ENCODE measurements at places on chromosomes 4 and X. TPM values are rescaled to one million over a fixed set of nuclear protein-coding genes. Genes with fewer than 3 reads are reported as not detected.

GRCh38 chr4:122747883-122748282 lies 15.4 kb downstream of the BBS12 start:
- H3K27me3 ChIP-seq: peaks cover 20% of the 10 kb centered on the region
- DNase-seq: no peak

GRCh38 chrX:116232833-116233232 lies 62.3 kb downstream of the AGTR2 start:
- H3K4me1 ChIP-seq: no peaks in the 10 kb centered on the region
- no peak overlapping the region for H3K27ac ChIP-seq
- H3K36me3 ChIP-seq: no peaks in the 10 kb centered on the region
- H3K4me3 ChIP-seq: no peak overlapping the region
- H3K27me3 ChIP-seq: no peaks in the 10 kb centered on the region
- no peak for DNase-seq

- no peak for DNase-seq
- H3K36me3 ChIP-seq: no peaks in the 10 kb centered on the region
- no peak overlapping the region for H3K27ac ChIP-seq
- no peaks in the 10 kb centered on the region for H3K4me1 ChIP-seq
Measured at GRCh38 chr4:813900-814299, 12.0 kb downstream of the CPLX1 start.

DNA sequence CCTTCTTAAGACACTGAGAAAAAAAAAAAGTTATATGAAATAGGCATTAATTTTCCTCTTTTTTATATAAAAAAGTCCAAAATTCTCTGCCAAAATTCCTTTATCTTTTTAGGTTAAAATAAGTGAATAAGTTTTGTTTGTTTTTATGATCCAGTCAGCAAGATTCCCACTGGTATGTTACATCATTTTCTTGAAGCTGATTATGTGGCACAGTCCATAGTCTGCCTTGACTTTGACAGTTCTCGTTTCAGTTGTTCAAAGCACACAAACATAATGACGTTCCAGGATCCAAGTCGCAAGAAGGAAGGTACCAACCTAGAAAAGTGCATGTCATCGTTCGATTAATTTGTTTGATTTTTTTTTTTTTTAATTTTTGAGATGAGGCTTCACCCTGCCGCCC lies 9.1 kb downstream of the UCP1 start:
- DNase-seq: no peak
- no peaks in the 10 kb centered on the region for H3K36me3 ChIP-seq
- peaks cover 38% of the 10 kb centered on the region for H3K27me3 ChIP-seq
- H3K4me3 ChIP-seq: no peak overlapping the region

DNA sequence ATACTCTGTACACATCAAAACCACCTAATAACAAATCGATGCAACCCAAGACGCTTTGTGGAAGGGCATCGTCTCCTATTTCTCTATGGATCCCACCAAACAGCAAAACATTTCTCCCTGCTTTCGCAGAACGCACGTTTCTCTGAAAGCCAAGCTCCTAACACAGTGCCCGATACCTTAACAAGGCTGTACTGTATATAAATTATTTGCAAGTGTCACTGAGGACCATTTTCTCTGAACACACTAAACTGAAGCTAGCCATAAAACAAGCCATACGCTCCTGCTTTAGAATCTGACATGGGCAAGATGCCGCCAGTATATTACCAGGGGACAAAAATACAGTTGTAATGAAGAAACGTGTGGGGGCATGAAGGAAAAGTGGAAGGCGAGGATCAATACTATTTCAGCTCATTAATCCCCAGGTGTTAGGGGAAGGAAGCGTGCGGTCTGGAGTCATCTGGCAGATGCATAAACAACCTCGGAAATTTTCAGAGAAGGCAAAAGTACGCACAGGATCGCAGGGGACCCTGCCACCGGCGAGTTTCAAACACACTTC lies 703 bp downstream of the KCNIP4 start:
- H3K36me3 ChIP-seq: no peaks in the 10 kb centered on the region
- H3K4me3 ChIP-seq: no peak overlapping the region
- peaks cover 3% of the 10 kb centered on the region for H3K4me1 ChIP-seq
- DNase-seq: no peak

- no peak overlapping the region for H3K4me3 ChIP-seq
- no peaks in the 10 kb centered on the region for H3K36me3 ChIP-seq
- DNase-seq: no peak
- H3K4me1 ChIP-seq: no peaks in the 10 kb centered on the region
- H3K27ac ChIP-seq: no peak overlapping the region
Measured at GRCh38 chr4:71635139-71635748, 148.6 kb downstream of the GC start.

SPANXN4 gene
- not detected for total RNA-seq

DNA sequence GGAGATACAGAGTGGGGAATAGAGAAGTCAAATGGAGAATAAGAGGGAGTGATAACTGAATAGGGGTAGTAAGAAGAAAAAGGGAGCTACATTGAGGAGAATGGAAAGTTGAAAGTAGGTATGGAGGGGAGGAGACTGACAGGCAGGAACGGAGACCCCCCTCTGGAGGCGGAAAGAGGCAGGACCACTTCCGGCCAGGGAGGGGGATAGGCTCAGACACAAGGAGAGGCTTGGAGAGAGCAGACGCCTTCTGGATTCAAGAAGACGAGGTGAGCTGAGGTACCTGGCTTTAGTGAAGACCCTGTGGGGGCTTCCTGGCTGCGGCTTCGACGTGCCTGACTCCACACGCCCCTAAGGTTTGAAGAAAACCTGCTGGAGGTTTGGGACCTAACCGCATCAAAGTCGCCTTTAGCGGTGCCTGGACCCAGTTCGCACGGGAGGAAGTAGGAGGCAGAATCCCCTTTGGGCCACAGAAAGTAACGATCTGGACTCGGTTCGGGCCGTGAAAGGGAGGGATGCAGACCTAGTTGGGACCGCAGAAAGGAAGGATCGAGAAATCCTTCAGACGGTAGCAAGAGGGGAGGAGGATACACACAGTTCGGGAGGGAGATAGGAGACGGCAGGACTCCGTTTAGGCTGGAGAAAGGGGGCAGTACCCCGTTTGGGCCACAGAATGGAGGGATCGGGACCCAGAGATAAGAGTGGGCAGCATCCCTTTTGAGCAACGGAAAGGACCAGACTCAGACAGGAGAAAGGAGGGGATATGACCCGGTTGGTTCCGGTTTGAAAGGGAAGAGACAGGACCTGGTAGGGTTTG lies at the start of gene TRO:
Gene TRO (plus strand): TSS at position 215 of the 817 bp plus-strand sequence. CDS start 1,423 bp downstream, outside the sequence.
- H3K27me3 ChIP-seq: peaks cover 8% of the 10 kb centered on the region
- no peaks in the 10 kb centered on the region for H3K36me3 ChIP-seq

DNA sequence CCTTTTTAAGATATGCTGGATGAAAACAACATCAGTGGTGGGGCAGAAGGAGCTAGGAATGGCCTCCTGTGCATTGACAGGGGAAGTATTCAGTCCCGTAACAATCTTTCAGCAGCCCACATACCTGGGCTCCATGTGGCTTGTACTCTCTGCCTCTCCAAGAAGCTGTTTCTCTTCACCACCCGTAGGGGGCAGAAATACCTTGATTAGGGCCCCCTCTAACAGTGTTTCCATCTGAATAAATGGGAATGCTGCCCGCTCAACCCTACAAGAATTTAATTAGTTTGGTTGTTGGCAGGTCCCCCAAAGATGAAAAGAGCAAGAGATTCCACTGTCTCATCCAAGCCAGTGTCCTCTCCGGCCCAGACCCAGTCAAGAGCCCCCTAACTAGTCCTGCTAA lies 155.2 kb downstream of the SMIM20 start:
- no peak for DNase-seq
- H3K27me3 ChIP-seq: peaks cover 2% of the 10 kb centered on the region
- H3K36me3 ChIP-seq: no peaks in the 10 kb centered on the region
- no peak overlapping the region for H3K27ac ChIP-seq
- peaks cover 7% of the 10 kb centered on the region for H3K4me1 ChIP-seq

ADGRG2 gene
- not detected for total RNA-seq

SPARCL1 gene
- total RNA-seq: not detected

GRCh38 chr4:89249716-89250361 lies 57.8 kb downstream of the GPRIN3 start:
- no peak overlapping the region for H3K4me3 ChIP-seq
- H3K4me1 ChIP-seq: peaks cover 54% of the 10 kb centered on the region
- H3K27ac ChIP-seq: no peak overlapping the region
- H3K27me3 ChIP-seq: no peaks in the 10 kb centered on the region
- H3K36me3 ChIP-seq: peaks cover 67% of the 10 kb centered on the region
- DNase-seq: no peak

DNA sequence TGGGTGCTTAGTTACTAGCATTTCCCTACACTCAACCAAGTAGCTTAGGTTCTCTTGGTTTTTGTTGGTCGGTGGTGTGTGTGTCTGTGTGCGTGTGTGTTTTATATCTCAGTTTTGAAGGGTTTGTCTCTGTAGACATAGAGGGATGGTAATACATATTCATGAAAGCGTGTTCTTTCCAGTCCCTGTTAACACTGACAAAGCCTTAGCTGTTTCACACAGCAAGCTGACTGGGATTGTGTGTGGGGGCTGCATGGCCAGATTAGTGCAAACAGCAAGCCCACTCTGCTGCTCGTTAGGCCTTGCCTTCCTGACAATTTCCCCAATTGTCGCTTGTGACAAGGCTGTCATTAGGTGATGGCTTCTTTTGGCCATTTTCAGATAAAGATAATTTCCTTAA lies 43.9 kb downstream of the ALPK1 start:
- no peaks in the 10 kb centered on the region for H3K27me3 ChIP-seq
- no peaks in the 10 kb centered on the region for H3K36me3 ChIP-seq
- no peaks in the 10 kb centered on the region for H3K4me1 ChIP-seq
- DNase-seq: no peak

AREG gene
- 0.37 TPM for total RNA-seq

PPP4R3C gene
- not detected for total RNA-seq

GRCh38 chr4:47374477-47374876 lies 89.0 kb downstream of the COMMD8 start:
- H3K4me3 ChIP-seq: no peak overlapping the region
- H3K36me3 ChIP-seq: no peaks in the 10 kb centered on the region
- H3K4me1 ChIP-seq: no peaks in the 10 kb centered on the region
- no peak for DNase-seq

KIAA1210 gene
- not detected for total RNA-seq

DNA sequence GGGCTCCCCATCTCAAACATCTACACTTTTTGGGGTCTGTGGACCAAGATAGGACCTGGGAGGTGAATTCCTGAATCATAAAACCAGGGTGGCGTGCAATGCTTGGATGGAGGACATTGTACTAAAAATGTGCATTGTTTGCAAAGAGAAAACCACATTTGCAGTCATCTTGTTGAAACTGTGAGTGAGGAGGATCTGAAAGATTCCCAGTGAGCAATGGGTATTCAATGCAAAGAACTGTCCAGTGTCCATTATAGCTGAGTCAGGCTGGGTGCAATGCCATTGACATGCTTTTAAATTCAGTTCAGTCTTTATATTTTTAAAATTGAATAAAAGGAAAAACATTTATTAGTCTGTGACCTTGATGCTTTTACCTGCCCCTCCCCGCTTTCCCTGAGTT lies 215.7 kb downstream of the STK32B start:
- no peak for DNase-seq
- H3K27ac ChIP-seq: no peak overlapping the region
- H3K4me3 ChIP-seq: no peak overlapping the region
- no peaks in the 10 kb centered on the region for H3K36me3 ChIP-seq
- no peaks in the 10 kb centered on the region for H3K4me1 ChIP-seq

CYP2U1 gene
- total RNA-seq: 3.8 TPM

STOX2 gene
- not detected for total RNA-seq

NUDT10 gene
- 0.15 TPM for total RNA-seq
